ENCODE measurements at places on chromosomes 1 and 21. TPM values are rescaled to one million over a fixed set of nuclear protein-coding genes. Genes with fewer than 3 reads are reported as not detected.
A peak's percentile ranks its signal among the peaks of the same experiment; 100 is the strongest.

DNA sequence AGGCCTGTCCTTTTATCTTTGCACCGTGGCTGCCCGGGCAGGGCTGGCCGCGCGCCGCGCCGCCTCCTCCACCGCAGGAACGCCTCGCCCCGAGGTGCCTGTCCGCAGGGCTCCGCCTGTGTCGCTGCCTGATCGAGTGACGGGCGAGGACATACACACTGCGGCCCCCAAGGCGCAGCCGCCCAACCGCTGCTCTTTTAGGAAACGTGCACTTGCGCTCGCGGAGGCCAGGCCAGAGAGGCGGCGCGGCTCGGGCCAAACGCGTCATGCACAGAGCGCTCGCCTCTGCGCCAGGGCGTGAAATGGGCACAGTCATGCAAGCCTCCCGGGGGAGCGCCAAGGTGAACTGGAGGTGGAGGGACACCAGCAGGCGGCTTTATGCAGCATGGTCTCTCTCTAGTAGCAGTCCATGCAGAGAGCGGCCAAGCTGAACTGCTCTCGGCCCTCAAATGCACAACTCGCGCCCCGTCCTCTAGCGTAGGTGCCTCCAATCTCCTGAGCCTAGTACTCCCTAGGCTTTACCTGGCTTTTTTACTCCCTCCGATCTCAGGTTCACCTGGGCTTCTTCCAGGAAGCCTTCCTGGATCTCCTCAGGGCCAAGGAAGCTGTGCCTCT, 12.9 kb downstream of the TRABD2B start:
- no peak overlapping the region for H3K4me3 ChIP-seq
- H3K4me1 ChIP-seq = peaks cover 14% of the 10 kb centered on the region
- DNase-seq = no peak
- no peak overlapping the region for H3K27ac ChIP-seq
- peaks cover 27% of the 10 kb centered on the region for H3K27me3 ChIP-seq
- no peaks in the 10 kb centered on the region for H3K36me3 ChIP-seq

GRCh38 chr1:168466092-168466713, 77.6 kb downstream of the XCL2 start:
- no peaks in the 10 kb centered on the region for H3K27me3 ChIP-seq
- H3K4me1 ChIP-seq = peaks cover 22% of the 10 kb centered on the region
- DNase-seq = peak; percentile 73
- no peaks in the 10 kb centered on the region for H3K36me3 ChIP-seq
- peak overlapping the region; percentile 67 for H3K27ac ChIP-seq

- H3K27me3 ChIP-seq = no peaks in the 10 kb centered on the region
- H3K4me1 ChIP-seq = no peaks in the 10 kb centered on the region
- no peaks in the 10 kb centered on the region for H3K36me3 ChIP-seq
- no peak overlapping the region for H3K4me3 ChIP-seq
These were observed 62.4 kb upstream of the LRP8 start for GRCh38 chr1:53390261-53390660.

- no peaks in the 10 kb centered on the region for H3K27me3 ChIP-seq
- peaks cover 6% of the 10 kb centered on the region for H3K4me1 ChIP-seq
- no peak for DNase-seq
- no peak overlapping the region for H3K27ac ChIP-seq
These were observed 20.6 kb downstream of the GPR3 start for GRCh38 chr1:27413004-27413403.

DNA sequence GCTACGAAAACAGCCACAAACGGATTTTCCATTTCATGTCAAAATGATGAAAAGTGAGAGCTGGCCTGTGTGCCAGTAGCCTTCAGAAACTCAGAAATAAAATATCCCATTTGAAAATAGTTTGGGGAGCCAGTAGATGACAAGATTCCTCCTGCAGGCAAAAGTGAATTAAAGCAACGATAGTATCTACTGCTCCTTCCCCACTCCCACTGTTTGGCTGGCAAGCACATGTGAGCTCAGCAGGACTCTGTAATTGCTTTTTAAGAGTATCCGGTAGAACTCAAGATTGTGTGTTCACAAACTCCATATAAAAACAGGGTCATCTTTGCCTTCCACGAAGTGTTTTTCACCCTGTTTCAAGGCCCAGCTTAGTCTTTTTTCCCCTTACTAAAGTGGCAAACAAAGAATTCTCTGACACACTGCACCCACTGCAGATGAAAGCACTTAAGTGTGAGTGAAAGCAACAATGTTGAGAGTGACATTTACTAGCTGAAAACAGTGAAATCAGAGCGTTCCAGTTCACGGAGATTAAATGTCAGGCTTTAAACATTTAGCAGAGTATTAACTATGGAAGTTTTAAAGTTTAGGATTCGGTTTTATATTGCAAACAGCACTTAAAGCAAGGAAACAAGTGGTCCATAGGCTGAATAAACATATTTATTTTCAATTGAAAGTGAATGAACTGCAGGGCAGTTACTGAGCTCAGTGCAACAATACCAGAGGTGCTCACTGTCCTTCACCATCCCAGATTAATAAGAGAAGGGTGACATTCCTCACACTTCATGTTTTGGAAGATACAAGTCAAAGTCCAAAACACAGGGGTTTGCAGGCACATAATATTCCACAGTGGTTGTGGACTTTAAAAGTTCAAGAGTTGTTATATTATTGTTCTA, 70.0 kb downstream of the ALG14 start:
- H3K27me3 ChIP-seq = no peaks in the 10 kb centered on the region
- peak; percentile 49 for DNase-seq

- no peak overlapping the region for H3K4me3 ChIP-seq
- H3K4me1 ChIP-seq = peaks cover 31% of the 10 kb centered on the region
- no peaks in the 10 kb centered on the region for H3K27me3 ChIP-seq
These were observed 38.5 kb downstream of the PTPRF start for GRCh38 chr1:43569175-43569574.

GRCh38 chr1:79551321-79551720, 544.8 kb upstream of the ADGRL4 start:
- DNase-seq = no peak
- H3K4me3 ChIP-seq = no peak overlapping the region
- no peaks in the 10 kb centered on the region for H3K4me1 ChIP-seq

- H3K27me3 ChIP-seq = no peaks in the 10 kb centered on the region
- no peak overlapping the region for H3K4me3 ChIP-seq
- H3K4me1 ChIP-seq = peaks cover 3% of the 10 kb centered on the region
- no peaks in the 10 kb centered on the region for H3K36me3 ChIP-seq
- no peak for DNase-seq
These were observed 12.4 kb downstream of the TFF3 start for GRCh38 chr21:42302794-42303193.

DNA sequence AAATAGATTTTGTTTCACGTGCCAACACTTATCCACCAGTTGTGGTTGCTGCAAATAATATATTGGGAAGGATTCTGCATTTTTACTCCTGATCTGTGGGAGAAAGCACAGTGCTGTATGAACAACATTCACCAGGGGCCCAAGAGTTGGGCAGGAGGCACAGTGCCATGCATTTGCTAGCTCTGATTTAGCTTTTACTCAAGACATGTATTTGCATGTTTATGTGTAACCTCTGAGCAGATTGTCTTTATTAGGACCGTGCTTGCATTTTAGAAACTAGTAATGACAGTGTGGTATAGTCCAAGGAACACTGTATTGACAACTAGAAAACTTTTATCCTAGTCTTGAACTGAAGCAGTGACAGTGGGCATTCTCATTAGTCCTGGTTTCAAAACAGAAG, 133.9 kb upstream of the B3GALT2 start:
- DNase-seq = no peak
- H3K27me3 ChIP-seq = no peaks in the 10 kb centered on the region
- H3K4me1 ChIP-seq = no peaks in the 10 kb centered on the region
- no peaks in the 10 kb centered on the region for H3K36me3 ChIP-seq
- H3K4me3 ChIP-seq = no peak overlapping the region
- no peak overlapping the region for H3K27ac ChIP-seq

DNA sequence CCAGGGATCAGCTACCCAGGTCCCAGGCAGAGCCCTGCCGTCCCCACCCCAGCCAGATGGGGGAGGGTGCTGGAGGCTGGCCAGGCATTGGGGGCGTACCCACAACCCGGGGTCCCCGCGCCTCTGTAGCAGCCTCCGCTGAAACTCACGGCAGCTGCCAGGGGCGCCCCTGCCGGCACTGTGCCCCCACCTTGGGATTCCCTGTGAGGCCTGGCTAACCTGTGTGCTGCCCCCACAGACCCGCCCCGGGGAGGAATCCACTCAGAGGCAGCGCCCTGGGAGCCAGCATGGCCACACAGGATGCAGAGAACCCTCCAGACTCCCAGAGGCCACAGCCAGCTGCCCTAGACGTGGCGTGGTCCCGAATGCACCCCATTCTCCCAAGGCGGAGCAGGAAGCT, 3.8 kb downstream of the DVL1 start:
- H3K27ac ChIP-seq = peak overlapping the region; percentile 27
- no peak overlapping the region for H3K4me3 ChIP-seq
- H3K4me1 ChIP-seq = peaks cover 39% of the 10 kb centered on the region
- no peaks in the 10 kb centered on the region for H3K27me3 ChIP-seq
- no peak for DNase-seq
- no peaks in the 10 kb centered on the region for H3K36me3 ChIP-seq

DNA sequence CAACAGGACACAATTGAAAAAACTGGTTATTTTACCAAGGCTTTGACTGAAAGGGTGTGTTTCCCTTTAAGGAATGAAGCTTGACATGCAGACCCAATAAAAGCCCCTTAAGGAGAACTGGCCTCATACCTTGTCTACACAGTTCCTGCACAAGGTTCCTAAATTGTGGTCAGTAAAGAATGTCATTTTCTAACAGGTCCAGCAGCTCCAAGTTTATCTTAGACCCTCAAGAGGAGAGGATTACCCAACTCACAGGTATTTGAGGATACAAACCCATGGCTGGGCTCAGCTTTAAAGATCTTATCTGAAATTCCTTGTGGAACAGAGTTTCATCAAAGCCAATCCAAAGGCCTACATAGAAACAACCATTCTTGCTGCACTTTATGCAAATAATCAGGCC, 31.4 kb upstream of the CBR3 start:
- H3K27ac ChIP-seq = no peak overlapping the region
- no peaks in the 10 kb centered on the region for H3K36me3 ChIP-seq
- DNase-seq = no peak

DNA sequence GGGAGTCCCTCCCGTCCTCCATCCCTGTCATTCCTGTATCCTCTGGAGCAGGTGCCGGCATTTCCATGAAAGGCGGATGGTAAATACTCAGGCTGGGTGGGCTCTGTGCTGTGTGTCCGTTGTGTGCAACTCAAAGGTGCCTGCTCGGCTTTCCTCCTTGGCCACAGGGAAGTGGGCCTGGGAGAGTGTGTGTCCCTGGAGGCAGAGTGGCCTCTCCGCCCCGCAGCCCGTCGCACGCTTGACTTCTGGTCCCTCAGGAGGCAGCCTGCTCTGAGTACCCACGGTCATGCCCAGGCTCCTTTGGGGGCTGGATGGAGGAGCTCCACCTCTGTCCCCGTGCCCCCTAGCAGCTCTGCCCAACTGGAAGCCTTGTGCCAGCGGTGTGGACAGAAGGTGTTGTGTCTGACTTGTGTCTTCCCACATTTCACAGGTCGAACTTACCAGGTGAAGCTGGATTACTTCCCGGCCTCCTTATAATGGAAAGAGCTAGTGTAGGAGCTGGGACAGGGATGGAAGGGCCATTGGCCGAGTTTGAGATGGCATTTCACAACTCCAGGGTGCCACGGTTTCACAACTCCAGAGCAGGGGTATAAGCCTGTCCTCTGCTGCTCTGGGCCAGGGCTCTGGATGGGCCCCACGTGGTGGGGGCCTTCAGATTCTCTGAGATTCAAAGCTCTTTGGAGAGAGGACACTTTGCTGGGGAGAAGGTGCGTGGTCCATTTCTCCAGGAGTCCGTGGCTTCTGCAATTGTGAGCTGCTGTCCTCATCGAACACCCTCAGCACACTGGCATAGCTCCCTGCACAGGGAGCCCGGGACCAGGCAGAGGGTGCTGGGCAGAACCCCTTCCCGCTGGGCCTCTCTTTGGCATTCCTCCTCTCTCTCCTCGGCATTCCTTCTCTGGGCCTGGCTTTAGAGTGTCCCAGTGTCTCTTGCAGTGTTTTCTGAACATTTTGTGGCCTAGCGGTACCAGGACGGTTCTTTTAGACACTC, 152.7 kb upstream of the COL6A1 start:
- no peak overlapping the region for H3K27ac ChIP-seq
- DNase-seq = peak; percentile 2
- no peaks in the 10 kb centered on the region for H3K4me1 ChIP-seq
- H3K36me3 ChIP-seq = no peaks in the 10 kb centered on the region
- H3K27me3 ChIP-seq = no peaks in the 10 kb centered on the region

DNA sequence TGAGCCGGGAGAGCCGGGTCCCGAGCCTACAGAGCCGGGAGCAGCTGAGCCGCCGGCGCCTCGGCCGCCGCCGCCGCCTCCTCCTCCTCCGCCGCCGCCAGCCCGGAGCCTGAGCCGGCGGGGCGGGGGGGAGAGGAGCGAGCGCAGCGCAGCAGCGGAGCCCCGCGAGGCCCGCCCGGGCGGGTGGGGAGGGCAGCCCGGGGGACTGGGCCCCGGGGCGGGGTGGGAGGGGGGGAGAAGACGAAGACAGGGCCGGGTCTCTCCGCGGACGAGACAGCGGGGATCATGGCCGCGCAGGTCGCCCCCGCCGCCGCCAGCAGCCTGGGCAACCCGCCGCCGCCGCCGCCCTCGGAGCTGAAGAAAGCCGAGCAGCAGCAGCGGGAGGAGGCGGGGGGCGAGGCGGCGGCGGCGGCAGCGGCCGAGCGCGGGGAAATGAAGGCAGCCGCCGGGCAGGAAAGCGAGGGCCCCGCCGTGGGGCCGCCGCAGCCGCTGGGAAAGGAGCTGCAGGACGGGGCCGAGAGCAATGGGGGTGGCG, 371 bp downstream of the ARID1A start:
- DNase-seq = no peak
- H3K27ac ChIP-seq = peak overlapping the region; percentile 93
- no peaks in the 10 kb centered on the region for H3K36me3 ChIP-seq
- H3K4me1 ChIP-seq = peaks cover 52% of the 10 kb centered on the region
- H3K4me3 ChIP-seq = peak overlapping the region; percentile 39

GRCh38 chr1:219067350-219067712, 106.3 kb upstream of the LYPLAL1 start:
- peaks cover 10% of the 10 kb centered on the region for H3K4me1 ChIP-seq
- H3K4me3 ChIP-seq = no peak overlapping the region
- H3K36me3 ChIP-seq = no peaks in the 10 kb centered on the region
- no peak for DNase-seq

DNA sequence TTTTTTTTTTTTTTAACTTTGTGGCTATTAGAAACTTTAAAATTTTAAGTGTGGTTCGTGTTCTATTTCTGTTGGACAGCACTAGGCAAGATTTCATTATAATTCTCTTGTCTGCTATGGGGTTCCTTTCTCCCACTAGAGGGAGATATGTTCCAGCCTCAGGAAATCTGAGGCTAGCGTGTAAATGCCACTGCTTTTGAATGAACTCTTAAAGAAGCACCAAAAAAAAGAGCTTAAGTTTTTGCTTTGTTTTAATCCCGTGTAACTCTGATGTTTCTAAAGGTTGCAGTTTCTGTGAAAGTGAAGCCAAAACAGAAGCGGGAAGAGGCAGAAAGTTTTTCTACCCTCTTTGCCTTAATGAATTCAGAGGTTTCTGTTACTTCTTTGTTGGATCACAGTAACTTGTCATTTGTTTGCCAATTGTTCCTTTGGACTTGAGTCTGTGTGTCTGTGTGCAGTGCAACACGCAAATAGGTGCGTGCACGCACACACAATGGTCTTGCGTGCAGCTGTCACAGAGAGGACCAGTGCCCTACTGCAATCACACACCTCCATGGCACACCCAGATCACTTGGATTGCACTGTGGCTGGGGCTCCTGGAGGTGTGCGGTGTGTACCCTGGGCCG, 32.3 kb downstream of the HHAT start:
- DNase-seq = peak; percentile 60
- no peaks in the 10 kb centered on the region for H3K4me1 ChIP-seq
- H3K27me3 ChIP-seq = no peaks in the 10 kb centered on the region
- H3K27ac ChIP-seq = no peak overlapping the region

Gene CATSPERE
- 2.3 TPM for polyA plus RNA-seq

Gene LRRN2
- 25.5 TPM for polyA plus RNA-seq

Gene CHRNB2
- polyA plus RNA-seq = not detected

Gene ITLN1
- 34.9 TPM for polyA plus RNA-seq

Gene RGS1
- 4.0 TPM for polyA plus RNA-seq

Gene UTS2
- polyA plus RNA-seq = 0.29 TPM

Gene RPTN
- not detected for polyA plus RNA-seq

Gene HPCAL4
- polyA plus RNA-seq = 12.6 TPM

Gene ATP6V1G3
- polyA plus RNA-seq = not detected
